ENCODE measurements at places on chromosomes 5 and 9.

DNA sequence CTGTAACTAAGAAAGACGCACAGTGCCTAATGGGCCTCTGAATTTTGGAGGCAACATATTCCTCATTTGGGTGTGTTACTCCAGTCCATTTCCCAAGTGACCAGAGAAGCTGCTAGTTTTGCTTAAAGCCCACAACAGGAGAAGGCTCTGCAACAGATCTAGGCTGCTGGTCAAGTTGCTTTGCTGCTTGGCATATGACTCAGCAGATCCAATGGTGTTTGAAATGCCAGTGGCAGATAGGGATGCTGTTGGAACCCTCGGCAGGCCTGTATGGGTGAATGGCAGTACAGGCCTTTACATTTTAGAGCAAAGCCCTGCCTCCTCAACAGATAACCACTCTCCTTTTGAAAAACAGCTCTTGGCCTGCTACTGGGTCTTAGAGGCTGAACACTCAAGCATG, 36.2 kb upstream of the ROR2 start:
- no peak for DNase-seq

DNA sequence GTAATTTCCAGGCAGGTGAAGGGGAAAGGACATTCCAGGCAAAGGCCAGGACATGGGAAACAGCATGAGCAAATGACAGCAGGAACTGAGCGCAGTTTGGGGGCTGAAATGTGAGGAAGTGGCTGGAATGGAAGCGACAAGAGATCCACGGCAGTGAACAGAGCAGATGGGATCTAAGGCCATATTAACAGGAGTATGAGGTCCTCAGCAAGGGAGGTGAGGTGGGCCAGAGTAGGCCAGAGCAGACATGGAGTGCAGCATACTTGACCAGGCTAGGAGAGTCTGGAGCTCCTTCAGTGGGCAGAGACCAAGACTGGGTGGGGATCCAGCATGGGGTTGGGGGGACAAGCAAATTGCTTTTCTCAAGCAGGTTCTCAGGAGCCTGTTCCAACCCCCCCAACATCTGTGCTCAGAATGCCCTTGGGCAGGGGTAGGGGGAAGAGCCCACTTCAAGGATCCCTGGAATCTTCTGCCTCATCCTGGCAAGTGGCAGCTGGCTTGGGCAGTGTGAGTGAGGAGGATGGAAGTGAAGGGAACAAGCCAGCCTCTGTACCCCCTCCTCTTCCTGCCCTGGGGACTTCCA, 34.5 kb downstream of the DAB2IP start:
- DNase-seq = no peak

- no peak for DNase-seq
Measured at GRCh38 chr5:122907276-122907675, 61.9 kb downstream of the SNX24 start.

DNA sequence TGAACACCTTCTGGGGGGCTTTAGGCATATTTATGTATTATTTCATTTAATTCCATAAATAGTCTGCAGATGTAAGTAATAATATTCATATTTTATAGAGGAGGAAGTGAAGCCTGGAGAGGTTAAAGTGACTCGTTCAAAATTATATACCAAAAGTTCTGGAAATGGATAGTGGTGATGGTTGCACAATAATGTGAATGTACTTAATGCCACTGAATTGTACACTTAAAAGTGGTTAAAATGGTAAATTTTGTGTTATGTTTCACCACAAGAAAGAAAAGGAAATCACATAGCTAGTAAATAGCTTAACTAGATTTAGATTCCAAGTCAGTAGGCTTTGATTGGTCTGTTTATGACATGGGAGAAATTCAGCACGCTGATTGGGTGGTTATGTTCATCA, 13.0 kb upstream of the TMEFF1 start:
- no peak for DNase-seq

DNA sequence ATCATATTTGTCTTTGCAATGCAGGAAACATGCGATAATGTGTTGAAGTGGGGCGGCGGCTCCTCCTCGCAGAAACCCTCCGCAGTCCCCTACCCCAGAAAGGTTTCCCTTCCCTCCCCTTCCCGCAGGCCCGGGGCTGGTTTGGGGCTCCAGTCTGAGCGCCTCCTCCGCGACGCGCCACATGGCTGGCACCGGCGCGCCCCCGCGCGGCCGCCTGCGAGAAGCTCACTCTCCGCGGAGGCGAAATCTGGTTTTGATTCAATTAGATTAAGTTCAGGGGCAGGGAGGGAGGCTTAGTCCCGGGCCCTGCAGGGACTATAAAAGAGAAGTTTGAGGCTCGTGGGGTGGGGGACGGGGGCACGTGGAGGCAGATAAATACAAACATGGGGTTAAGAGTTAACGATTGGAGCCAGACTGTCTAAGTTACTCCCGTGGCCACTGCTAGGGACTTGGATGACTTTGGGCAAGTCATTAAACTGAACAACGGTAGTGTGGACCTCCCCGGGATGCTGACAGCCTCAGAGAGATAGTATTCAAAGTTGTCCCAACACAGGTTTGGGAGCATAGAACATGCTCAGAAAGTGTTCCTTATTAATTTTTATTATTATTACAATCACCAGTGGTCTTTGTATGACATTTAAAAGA, 69.4 kb downstream of the MSX2 start:
- DNase-seq = peak; percentile 47

GRCh38 chr5:102975457-102976182, 144.3 kb downstream of the GIN1 start:
- DNase-seq = peak; percentile 13

GRCh38 chr9:18610956-18611355, 137.0 kb downstream of the ADAMTSL1 start:
- DNase-seq = no peak

GRCh38 chr5:5492087-5492933, 69.8 kb downstream of the ICE1 start:
- DNase-seq = peak; percentile 33

DNA sequence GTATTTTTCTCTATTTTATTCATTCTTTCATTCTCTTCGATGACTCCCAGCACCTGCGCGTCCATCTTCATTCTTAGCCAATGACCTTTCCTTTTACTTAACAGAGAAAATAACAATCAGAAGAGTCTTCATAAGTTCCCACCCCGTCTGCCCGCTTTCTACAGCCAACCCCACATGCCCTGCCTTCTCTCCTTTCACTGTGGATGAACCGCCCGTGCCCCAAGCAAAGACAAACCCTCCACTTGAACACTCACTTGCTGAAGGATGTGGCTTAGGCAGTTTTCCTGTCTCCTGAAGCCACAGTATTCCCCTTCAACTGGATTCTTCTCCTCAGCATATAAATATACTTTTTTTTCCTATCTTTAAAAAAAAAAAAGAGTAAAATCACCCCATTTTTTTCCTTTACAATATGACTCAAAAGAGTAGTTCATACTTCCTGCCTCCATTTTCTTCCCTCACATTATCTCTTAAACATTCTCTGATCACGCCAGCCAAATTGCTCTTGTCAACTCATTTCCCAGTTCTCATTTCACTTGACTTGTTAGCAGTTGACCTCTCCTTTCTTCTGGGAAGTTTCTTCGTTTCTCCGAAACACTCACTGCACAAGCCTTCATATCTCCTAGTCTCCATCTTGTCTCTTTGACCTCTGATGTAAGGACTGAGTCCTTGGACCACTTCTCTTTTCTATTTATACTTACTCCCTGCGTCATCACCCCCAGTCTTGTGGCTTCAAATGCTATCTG, 11.1 kb downstream of the NIPSNAP3B start:
- no peak for DNase-seq

GRCh38 chr9:82972446-82972845, 90.5 kb downstream of the RASEF start:
- DNase-seq = no peak

DNA sequence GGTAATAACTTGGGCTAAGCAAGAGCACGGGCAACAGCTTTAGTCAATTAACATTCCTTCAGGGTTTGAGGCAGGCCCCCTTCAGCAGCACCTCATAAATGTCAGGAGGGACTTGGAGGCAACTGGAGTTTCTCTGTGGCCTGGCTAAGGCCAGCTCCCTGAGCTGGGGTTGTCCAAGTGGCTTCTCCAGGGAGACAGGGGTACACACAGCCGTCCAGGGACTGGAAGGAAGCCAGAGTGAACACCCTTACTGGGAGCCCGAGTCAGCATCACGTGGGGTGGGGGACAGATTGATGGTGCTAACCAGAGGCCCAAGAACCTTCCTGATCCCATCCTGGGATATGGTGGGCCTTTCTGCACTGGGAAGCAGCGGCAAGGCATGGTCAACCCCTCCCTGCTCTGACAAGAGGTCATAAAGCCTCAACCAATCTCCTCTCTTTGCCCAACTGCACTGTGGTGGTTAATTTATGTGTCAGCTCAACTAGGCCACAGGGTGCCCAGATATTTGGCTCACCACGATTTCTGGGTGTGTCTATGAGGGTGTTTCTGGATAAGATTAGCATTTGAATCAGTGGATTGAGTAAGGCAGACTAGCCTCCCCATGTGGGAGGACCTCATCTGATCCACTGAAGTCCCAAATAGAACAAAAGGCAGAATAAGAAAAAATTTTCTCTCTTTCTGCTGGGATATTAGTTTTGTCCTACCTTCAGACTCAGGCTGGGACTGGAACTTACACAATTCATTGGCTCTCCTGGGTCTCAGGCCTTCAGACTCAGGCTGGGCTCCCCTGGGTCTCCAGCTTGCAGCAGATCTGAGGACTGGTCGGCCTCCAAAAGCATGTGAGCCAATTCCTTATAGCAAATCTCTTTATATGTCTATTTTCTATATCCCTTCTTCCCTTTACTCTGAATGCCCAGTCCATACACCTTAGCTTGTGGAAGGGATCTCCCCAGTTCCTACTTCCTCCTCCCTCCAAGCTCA, 127.2 kb upstream of the LARP1 start:
- DNase-seq = no peak

DNA sequence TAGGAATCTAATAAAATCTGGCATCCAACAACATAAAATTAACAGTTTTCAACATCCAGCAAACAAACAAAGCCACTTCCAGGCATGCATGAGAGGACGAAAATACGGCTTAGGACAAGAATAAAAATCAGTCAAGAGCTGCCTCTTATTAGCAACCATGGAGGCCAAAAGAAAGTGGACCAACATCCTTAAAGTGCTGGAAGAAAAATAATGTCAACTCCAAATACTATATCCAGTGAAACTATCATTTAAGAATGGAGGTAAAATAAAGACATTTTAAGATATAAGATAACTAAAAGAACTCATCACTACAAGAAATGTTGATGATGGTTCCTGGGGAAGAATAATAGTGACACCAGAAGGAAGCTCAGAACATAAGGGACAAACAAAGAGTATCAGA, 224.0 kb upstream of the IRX4 start:
- DNase-seq = no peak

DNA sequence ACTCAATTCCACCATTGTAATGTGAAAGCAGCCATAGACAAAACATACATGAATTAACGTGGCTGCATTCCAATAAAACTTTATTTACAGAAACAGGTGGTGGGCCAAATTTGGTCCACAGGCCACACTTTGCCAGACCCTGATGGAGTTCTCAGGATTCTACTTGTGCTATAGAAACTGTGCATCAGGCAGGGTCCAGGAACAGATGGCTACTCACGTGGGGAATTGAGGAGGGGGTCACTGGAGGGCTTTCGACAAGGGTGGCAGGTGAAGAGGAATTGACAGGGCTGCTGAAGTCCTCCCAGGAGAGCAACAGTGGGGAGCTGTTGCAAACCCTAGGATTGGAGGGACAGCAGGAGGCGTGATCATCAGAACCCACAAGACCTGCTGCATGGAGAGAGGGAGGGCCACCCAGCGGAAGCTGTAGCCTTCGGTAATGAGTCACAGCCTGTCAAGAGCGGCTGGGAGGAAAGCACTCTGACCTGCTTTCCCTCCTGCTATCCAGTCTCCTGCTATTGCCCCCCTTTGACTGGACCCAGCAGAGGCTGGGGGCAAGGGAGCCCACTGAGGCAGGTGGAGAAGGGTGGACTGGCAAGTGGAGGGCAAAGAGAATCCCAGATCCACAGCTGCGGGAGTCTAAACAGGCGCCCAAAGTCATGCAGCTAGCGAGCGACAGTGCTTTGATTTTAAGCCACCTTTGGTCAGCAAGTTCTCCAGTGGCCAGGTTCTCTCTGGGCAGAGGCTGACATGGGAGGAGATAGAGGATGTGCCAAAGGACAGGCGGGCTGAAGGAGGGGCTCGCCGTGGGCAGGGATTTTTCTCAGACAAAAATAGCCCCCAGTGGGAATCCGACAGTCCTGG, 138.3 kb upstream of the SMIM23 start:
- peak; percentile 40 for DNase-seq

GRCh38 chr9:128211186-128211980, 8.2 kb downstream of the DNM1 start:
- no peak for DNase-seq

DNA sequence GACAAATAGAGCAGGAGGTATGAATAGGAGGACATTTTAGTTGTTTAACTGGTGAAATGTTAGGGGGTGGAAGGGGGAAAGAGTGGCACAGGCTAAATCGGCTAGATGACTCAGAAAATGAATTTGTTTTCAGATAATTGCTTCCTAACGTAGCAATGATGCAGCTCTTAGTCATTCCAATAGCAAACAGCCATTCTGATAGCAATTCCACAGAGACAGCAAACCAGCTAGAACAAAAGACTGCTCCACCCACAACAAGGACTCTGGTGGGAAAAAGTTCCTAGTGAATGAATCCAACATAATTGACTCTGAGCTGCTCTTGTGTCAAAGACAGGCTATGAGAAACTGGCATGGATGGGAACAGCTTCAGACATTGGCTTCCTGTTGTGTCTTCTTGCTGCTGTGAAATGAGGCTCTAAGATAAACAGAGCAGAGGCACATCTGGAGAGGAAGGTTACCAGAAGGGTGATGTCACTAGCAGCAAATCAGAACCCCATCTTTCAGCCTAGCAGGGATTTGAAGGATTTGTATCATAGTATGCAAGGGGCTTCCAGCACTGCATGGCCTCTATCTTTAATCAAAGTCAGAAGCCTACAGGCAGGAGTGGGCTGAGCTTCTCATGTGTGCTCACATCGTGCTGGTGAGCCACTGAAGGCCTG, 28.1 kb upstream of the F2RL1 start:
- peak; percentile 93 for DNase-seq

- DNase-seq = no peak
Measured at GRCh38 chr5:62722360-62722759, 143.7 kb downstream of the LRRC70 start.

DNA sequence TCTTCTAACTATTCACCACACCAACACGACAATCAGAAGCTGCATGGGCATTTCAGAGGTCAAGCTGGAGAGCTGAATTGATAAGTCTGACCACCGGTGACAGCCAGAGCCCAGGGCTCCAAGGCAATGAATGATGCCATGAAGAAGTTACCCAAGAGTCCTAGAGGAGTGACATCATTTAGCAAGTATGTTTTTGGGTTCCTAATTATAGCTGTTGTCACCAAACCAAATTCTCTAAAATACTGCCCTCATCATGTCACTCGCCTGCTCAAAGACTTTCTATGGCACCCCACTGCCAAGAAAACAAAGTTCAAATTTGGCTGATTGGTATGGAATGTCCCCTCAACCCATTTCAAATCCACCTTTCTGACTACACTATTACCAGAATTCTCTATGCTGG, 235.1 kb downstream of the SPOCK1 start:
- no peak for DNase-seq

GRCh38 chr9:96071076-96071814, 195.8 kb downstream of the ERCC6L2 start:
- peak; percentile 72 for DNase-seq

- DNase-seq = no peak
Measured at GRCh38 chr5:101664071-101664791, 631.9 kb downstream of the SLCO4C1 start.

Measured in fibroblast of the conjunctiva (primary cell).